ENCODE measurements at places on chromosomes 2 and 18.

DNA sequence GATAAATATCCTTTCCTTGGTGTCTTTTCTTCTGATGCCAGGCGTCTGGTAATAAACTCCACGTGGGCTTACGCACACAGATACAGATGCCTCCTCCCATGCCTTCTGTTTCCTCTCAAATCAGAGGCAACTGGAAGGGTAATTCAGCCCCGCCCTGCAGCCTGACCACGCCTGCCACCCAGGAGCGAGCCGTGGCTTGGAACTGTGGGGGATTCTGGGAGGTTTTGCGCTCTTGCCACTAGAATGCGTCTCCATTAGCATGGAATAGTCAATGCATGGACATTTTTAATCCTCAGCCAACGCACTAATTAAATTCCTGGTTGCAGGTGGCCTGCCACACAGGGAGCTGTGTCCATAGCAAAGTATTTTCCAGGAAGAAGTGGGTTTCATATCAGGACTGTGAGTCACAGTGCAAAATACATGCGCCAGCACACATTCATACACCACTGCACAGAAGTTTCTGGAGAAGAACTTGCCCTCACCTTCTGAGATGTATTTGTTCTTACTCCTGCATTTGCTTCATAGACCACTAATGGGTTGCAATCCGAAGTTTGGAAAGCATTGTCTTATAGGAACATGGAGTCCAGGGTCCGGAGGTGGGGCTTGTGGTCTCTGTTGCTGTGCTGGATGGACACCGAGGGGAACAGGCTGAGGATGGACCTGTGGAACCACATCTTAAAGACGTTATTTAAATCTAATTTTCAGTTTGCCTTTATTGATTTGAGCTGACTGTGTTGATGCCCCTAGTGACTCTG is 151.4 kb downstream of the LDLRAD4 start:
- no peak for DNase-seq

DNA sequence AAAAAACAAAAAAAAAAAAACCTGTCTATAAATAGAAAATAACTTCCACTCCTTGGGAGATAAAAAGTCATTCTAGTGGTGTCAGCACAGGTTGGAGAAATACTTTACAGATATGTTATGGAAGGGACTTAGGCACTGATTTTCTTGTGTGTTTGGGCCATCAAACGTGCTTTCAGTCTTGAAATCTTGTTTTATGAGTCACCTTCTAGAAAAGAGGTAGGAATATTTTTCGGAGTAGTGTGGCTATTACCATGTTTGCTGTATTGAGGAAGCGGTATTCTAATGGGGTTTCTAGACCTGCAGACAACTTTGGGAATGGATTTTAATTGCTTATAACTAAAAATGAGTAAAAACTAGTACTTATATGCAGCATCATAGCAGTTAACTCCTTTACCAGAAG is 12.0 kb downstream of the HNMT start:
- no peak for DNase-seq

DNA sequence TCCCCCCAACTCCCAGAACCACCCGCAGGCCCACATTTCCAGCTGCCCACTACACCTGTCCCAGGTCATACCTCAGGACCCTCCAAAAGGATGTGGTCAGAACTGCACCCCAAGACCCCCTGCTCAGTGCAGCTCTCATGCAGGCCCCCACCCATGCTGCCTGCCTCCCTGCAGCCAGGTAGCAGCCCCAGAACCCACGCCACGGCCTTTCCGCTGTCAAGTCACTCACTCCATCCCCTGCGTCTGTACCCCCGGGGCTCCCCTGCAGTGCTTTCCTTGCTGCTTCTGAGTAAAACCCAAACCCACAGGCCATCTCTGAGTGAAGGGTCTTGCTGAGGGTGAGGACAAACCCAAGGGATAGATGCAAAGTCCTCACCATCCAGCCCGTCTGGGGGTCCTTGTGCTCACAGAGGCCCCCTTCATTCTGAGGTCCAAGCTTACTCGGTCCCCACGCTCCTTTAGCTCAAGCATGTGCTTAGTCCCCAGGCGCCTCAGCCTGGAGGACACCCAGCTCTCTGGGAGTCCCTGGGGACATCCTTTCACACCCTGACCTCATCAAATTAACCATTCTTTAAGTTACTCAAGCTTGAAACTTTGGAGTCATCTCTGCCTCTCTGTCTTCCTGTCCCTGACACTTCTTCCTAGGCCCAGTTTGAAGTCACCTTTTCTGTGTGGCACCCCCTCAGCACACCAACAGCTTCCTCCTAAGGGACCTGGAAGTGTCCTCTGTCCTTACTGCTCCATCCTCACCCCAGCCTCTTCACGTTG is 130.1 kb downstream of the SMAD7 start:
- DNase-seq = no peak

DNA sequence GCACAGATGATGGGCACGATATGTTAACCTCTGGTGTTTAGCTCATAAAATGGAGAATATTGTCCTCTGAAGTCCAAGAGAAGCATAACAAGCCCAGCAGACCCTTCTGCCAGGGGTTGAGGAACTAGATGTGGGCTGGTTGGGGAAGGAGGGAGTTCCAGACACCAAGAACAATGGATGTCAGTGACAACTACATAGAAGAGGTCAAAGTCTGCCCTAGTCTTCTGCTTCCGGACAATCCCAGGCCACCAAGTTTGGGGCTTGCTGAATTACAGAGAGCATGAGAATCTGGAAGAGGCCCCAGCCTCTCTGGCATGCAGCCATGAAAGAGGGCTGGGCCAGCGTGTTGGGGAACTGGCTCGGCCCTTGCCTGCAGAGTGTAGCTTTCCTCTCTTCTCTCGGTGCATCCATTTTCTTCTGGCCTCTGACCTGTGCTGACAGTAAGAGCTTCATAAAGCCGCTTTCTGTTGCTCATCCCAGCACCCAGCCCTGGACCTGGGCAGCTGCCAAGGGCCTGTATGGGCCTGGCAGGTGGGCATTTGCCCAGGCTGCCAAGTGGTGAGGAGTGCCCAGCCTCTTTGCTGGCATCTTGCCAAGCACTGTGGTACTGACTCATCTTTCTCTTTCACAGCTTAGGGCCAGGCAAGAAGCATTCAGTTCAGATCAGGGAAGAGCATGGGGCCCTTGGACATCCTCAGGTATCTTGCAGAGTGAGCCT is 14.6 kb upstream of the LAPTM4A start:
- peak; percentile 46 for DNase-seq

GRCh38 chr2:20108655-20109396 is 57.4 kb upstream of the LAPTM4A start:
- no peak for DNase-seq

- DNase-seq = no peak
Measured at GRCh38 chr2:62868947-62869346, 163.4 kb downstream of the EHBP1 start.

All from NCI-H1694 treated with DMSO at 0.1 percent for 48 hours (cell line).